Uterine smooth muscle cell (primary cell): ENCODE measurements at places on chromosomes 12 and 14. TPM values are rescaled to one million over a fixed set of nuclear protein-coding genes. Genes with fewer than 3 reads are reported as not detected.

The DPPA3 gene
- not detected in 2 replicates for total RNA-seq

The HOXC12 gene
- total RNA-seq, result not detected in 2 replicates

The ACRBP gene
- 0.22 and 0.25 TPM in 2 replicates for total RNA-seq

The TEX22 gene
- total RNA-seq, result 0.11 and 0.25 TPM in 2 replicates

The LMNTD1 gene
- 1.9 and 3.1 TPM in 2 replicates for total RNA-seq

The TMPRSS12 gene
- not detected in 2 replicates for total RNA-seq

The CBLN3 gene
- total RNA-seq, result 1.5 and 5.5 TPM in 2 replicates

The GUCY2C gene
- total RNA-seq, result not detected in 2 replicates

The DHRS2 gene
- 0.22 and 0.25 TPM in 2 replicates for total RNA-seq

The CACNA2D4 gene
- total RNA-seq, result 0.33 and 0.87 TPM in 2 replicates

The PRICKLE1 gene
- 15.1 and 20.7 TPM in 2 replicates for total RNA-seq

The AKT1 gene
- 180 and 203 TPM in 2 replicates for total RNA-seq

The GYS2 gene
- total RNA-seq, result not detected in 2 replicates

The GPRC5D gene
- not detected in 2 replicates for total RNA-seq

The TAC3 gene
- total RNA-seq, result not detected in 2 replicates

The AMN1 gene
- 11.2 and 11.3 TPM in 2 replicates for total RNA-seq

The ALKBH2 gene
- 21.5 and 24.2 TPM in 2 replicates for total RNA-seq

The RPGRIP1 gene
- total RNA-seq, result under 0.01 TPM in 1 of 2 replicates, not detected in the other

The CLEC1B gene
- not detected in 2 replicates for total RNA-seq

The DNAH10 gene
- total RNA-seq, result 0.33 and 0.62 TPM in 2 replicates

The ACADS gene
- 8.7 and 11.3 TPM in 2 replicates for total RNA-seq

The ART4 gene
- total RNA-seq, result not detected in 2 replicates

The WSCD2 gene
- total RNA-seq, result not detected in 2 replicates

The TBX3 gene
- total RNA-seq, result 113 and 160 TPM in 2 replicates

The FAM222A gene
- total RNA-seq, result 0.11 and 0.37 TPM in 2 replicates
